ENCODE measurements at places on chromosomes 5 and 9. TPM values are rescaled to one million over a fixed set of nuclear protein-coding genes. Genes with fewer than 3 reads are reported as not detected.

- DNase-seq = no peak
Measured at GRCh38 chr5:175795959-175796358, 75.4 kb upstream of the CPLX2 start.

GRCh38 chr5:156134216-156134615, 192.7 kb upstream of the SGCD start:
- no peak for DNase-seq

GRCh38 chr9:79196606-79197005, 375.2 kb upstream of the TLE4 start:
- DNase-seq = no peak

DNA sequence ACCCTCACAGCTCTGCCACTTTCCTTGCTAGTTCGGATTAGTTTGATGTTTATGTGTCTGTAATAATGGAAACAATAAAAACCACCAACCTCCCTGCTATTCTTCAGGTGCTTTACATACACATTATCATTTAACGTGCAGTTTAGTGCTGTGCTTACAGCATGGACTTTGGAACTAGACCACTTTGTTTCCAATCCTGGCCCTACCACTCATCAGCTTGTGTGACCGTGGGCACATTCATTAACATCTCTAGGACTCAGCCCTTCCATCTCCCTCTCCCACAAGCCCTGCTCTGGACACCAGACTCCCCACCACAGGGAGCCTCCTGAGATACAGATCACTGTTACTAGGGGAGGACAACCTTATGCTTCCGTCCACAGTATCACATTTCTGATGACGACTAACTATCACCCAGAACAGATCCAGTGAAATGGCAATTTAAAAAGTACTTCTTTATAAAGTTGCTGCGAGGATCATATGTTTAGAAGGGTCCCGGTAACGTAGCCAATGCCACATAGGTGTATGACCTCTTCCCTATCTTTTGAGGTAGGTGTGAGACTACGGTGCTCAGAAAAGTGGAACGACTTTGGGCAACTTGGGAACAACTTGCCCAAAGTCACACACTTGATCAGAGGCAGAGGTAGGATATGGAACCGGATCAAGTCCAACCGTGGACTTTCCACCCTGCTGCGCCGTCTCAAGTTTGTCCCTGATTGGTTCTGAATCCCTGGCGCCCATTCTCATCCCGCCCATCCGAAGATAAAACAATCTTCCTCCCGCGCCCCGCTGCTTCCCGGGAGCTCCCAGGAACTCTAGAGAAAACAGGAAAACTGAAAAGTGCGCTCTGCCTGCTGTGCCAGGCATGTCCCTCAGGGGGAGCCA, 132.4 kb upstream of the NIPBL start:
- peak; percentile 76 for DNase-seq

DNA sequence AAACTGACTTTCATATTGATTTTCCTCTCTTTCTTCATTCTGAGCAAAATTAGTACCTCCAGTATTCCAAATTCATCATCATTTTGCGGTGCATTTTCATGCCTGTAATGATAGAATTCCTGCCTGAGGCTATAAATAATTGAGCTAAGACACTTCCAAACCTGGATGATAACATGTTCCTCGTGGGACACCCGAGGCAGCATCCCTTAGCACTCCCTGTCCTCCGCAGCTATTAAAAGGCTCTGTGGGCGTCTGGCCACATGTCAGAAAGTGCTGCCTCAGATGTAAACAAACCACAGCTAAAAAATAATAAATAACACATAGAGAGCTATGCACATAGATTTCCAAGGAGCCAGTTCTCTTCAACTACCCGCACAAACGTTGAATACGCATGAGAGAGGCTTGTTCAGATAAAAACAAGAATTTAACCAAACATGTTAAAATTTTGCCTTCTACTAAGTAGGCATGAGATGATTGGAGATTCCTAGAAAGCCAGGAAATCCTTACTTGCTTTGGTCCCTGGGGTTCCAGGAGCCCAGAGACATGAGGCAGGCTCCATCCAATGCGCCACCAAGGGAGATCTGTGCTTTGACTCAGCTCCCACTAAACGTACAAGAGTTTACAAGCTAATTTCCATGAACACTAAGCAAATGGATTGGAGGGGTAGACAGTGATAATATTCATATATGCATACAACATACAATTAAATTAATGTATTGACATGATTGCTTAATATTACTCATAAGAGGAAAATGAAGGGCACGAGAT, 82.7 kb downstream of the SHC3 start:
- no peak for DNase-seq

DNA sequence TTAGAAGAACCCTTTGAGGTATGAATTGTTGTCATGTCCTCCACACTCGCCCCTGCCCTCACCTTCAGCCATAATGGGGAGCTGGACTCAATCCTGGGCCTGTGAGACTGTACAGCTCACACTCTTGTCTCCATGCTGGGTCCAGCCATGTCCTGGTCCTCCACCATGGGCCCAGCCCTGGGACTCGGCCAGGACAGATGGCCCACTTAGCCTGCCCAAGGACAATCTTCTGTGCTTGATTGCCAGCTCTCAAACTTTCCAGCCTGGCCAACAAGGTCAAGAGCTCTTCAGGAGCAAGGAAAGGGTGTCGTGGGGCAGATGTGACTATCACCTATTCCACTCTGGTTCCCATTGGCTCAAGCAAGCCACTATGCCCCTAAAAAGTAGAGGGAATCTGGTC, 90.8 kb downstream of the HRH2 start:
- no peak for DNase-seq

- DNase-seq = no peak
Measured at GRCh38 chr9:10793306-10793705, 180.5 kb upstream of the PTPRD start.

DNA sequence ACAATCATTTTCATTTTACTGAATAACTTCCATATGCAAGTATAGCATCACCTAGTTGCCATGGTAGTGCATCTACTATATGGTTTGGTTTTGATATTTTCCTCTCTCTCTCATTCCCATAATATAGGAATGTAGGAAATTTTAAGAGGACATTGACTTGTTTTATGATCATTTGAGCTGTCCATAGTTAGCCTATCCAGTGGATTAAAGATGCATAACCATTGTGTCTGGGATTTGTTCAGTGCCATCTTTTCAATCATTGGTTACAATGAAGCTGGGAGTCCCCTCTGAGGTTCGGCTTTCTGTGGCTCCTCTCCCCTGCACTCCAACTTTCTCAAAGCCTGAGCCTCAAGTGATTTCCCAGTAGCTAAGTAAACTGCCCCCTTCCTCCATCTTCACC, 458.5 kb downstream of the RAB3C start:
- no peak for DNase-seq

- no peak for DNase-seq
Measured at GRCh38 chr5:9125852-9126251, 420.0 kb downstream of the SEMA5A start.

DNA sequence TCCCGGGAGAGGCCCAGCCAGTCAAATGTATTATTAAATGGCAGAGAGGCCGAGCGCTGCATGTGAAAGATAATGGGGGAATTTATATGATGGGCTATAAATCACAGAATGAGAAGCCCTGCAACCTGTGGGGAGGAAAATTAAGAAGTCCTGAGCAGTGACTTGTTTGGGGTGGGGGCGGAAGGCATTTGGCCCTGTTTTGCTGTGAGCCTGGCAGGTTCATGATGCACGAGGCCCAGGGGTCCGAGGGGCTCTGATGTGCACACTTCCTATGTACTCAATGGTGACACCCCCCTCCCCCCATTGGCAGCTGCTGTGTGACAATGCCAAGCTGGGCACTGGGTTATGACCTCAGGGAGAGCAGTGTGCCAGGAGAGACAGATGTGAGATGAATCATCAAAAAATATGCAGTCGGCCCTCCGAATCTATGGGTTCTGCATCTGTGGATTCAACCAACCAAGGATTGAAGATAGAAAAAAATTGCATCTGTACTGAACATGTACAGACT, 13.7 kb upstream of the DAB2IP start:
- DNase-seq = peak; percentile 54

GRCh38 chr5:148965511-148966265, 97.2 kb downstream of the SH3TC2 start:
- DNase-seq = peak; percentile 98

DNA sequence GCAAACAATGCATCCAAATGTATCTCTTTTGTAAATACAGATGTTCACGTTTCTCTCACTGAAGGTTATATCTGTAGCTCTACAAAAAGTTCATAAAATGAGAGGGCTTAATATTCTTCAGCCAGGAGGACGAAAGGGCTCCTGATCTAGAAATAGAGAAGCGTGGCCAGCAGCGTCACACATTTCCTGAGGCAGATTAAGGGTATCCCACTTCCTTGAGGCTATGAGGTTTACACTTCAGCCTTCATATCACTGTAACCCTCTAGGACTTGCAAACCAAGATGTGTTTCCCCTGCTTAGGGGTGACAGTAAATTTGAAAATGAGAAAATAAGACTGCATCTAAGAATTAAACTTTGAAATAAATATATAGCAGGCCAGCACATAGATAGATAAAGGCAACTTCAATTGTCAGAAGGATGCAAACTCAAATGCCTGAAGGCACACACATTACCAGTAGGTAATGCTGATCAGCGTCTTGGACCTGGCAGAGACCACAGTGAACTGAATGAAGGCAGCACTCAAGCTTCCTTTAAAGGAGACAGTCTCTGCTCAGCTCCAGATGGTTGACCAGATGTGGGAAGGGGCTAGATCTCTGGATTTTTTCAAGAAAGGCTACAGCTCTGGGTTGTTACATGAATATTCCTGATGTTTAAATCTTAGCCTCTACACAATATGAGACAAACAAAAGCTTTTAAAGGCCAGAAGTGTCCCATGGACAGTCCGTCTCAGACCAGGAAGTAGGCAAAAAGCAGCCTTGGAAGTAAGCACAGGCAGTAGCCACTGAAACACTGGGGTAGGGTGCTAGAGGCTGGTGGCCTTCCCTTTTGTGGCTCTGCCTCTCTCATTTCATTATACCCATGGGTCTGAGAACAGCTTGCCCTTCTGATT, 197.7 kb downstream of the MCTP1 start:
- no peak for DNase-seq

DNA sequence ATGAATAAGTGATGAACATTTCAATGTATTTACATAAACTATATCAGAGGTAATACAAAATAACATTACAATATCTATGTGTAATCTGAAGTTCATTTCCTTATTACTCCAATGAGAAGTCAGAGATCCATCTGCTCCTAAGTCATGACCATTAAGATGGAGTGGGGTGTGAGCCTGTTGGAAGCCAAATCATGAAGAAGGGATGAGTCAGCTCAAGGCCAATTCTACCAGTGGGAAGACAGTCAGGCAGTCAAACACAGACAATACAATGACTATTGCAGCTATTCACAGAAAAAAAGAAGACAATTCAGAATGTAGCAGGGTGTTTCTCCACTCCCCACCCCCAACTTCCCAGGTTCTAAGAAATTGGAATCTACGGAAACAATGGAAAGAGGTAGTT, 155.0 kb downstream of the NFIB start:
- no peak for DNase-seq

GRCh38 chr5:118461436-118461835, 526.9 kb downstream of the DTWD2 start:
- no peak for DNase-seq

GRCh38 chr9:72134801-72135200, 14.4 kb upstream of the GDA start:
- no peak for DNase-seq

DNA sequence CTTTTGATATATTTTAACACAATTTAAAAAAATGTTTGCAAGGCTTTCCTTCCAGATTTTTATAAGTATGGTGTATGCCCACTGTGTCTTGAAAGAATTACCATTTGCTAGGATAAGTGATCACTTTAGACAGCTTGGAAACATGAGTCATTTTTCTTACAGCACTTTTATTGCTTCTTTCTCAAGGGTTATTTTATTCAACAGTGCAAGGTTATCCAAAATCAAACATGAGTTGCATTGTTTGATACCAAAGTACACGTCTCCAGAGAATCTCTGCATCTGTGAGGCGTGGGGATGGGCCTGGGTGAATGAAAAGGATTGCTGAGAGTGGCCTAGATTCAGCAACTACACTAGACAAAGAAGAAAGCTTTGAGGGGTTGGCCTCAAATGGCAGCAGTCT, 329.6 kb downstream of the ADAMTS6 start:
- DNase-seq = no peak

- peak; percentile 58 for DNase-seq
Measured at GRCh38 chr5:28369418-28369817, 1331.0 kb upstream of the CDH9 start.

GRCh38 chr5:25975885-25976284, 1062.5 kb downstream of the CDH9 start:
- DNase-seq = no peak

DNA sequence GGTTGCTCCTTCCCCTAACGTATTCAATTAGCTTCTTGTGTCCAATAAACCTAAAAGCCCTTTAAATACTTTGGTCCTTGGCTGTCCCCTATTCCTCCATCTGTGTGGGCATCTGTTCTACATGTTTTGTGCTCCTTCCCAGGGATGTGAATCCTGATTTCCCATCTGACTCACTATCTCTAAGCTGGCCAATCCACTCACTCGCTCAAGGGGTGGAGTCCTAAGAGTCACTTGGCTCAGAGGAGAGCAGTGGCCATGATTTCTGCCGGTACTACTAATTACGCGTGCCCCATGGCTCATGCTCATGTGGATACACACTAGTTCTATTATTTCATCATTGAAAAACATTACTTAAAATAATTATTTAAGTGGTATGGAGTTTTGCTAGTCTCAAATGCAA, 89.6 kb downstream of the TAF11L14 start:
- no peak for DNase-seq

DNA sequence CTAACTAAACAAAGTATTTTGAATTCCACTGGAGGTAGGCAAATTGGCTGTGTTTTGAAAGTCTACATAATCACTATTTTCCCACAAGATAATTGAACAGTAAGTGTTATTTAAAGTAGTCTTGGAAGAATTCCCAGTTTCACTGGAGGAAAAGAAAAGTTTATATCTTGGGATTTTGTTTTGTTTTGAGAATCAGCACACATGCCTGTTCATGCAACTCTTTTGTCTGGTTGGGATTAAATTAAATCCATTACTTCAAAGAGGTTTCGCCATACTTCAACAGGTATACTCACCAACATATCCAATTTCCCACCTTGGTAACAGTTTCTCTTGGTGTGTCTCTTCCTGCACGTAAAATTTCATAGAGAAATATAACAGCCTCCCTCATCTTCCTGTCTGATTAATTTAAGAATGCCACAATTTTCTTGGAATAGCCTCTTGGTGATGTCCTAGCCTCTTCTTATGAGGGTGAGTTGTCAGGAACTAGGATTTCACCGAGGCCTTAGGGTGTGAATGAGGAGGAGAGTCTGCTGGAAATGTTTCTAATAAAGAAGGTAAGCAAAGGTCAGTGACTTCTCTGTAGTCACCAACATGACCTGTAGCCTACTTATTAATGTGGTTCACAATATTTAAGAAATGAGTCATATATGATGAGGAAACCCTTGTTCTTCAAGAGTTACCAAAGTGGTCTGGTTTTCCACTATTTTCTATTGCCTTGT, 48.1 kb downstream of the ITGA2 start:
- no peak for DNase-seq

The ZFP37 gene
- not detected for total RNA-seq

The FCN2 gene
- not detected for total RNA-seq

The SPINK4 gene
- not detected for total RNA-seq

The MYMK gene
- not detected for total RNA-seq

The DDX4 gene
- total RNA-seq = not detected
